Peyer's patch (tissue), 4 donors: ENCODE measurements at places on chromosomes 7 and 10. TPM values are rescaled to one million over a fixed set of nuclear protein-coding genes. Genes with fewer than 3 reads are reported as not detected.
A peak's percentile ranks its signal among the peaks of the same experiment; 100 is the strongest.

DNA sequence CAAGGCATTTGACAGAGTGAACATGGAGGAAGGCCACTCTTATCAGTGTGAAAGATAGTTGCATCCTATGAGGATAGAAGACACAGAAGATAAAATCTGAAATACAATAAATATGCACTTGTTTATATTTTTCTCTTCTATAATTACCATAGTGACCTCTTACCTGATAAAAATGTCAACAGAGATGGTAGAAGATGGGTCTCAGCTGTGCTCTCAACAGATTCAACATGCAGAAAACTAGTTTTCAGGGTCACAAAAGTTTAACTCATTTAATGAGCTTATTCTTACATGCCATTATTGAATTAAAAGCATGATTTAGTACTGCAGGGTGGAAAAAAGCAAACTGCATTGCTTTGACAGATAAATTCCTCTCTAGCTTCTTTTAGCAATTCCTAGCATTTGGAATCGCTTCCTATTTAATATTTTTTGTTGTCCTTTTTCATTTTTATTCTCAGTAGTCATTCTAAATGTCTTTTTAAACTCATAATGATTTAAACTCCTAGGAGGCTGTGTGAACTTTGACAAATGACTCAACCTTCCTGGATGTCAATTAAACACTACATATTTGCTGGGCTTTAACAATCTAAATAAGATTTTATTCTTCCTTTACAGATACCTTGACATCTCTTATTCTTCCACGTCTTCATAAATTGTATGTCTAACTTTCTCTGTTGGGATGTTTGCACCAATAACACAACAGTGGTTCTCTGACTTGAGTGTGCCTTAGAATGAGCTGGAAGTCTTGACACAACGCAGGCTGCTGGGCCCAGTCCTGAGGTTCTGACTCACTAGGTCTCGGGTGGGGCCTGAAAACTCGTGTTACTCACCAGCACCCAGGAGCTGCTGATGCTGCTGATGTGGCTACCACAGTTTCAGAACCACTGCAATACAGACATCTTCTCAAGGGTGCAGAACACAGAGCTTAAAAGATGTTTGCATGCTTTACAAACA lies 565.5 kb upstream of the IGFBP3 start:
- H3K4me3 ChIP-seq = no peak overlapping the region
- H3K4me1 ChIP-seq = no peaks in the 10 kb centered on the region
- no peaks in the 10 kb centered on the region for H3K36me3 ChIP-seq
- no peaks in the 10 kb centered on the region for H3K27me3 ChIP-seq
- DNase-seq = no peak
- H3K27ac ChIP-seq = no peak overlapping the region

DNA sequence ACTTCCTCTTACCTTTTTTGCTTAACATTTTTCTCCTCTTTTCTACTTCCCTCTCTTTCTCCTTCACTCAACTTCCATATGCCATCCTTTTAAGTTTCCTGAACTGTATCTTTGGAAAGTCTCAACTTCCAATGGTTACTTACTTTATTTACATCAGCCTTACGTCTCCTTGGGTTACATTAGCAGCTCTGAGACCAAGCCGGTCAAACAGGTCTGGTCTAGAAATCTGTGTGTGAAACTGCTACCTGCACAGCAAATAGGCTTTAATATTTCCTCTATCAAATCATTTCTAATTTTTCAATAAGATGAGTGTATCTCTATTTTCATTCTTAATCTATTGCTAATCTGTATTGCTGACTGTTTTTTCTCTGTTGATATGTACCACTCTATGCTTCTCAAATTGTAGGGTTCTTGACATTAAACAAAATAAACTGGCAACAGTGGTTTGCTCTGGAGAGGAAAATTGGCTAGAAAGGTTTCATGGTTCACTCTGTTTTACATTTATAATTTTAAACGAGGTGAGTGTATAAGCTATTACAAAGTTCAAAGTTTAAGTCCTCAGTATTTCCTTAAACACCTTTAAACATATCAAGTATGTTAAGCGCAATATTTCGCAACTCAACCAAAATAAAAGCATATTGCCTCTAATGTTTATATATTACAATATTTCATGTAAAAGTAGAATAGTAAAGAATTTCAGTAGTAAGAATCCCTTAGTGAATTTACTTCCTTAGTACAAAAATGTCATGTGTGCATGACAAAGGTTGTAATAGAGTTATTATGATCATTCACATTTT lies 3.6 kb upstream of the SEMA3C start:
- DNase-seq = no peak
- H3K27ac ChIP-seq = no peak overlapping the region
- H3K4me3 ChIP-seq = no peak overlapping the region
- no peaks in the 10 kb centered on the region for H3K36me3 ChIP-seq

- H3K4me3 ChIP-seq = no peak overlapping the region
- no peak for DNase-seq
- H3K27ac ChIP-seq = no peak overlapping the region
- H3K36me3 ChIP-seq = no peaks in the 10 kb centered on the region
- H3K27me3 ChIP-seq = no peaks in the 10 kb centered on the region
Observed at GRCh38 chr10:12299222-12299965, 50.0 kb upstream of the CAMK1D start.

GRCh38 chr7:155211173-155211572 lies 86.5 kb upstream of the INSIG1 start:
- no peak overlapping the region for H3K27ac ChIP-seq
- peaks cover 6% of the 10 kb centered on the region for H3K4me1 ChIP-seq
- H3K27me3 ChIP-seq = no peaks in the 10 kb centered on the region
- peak; percentile 15 for DNase-seq
- no peak overlapping the region for H3K4me3 ChIP-seq

DNA sequence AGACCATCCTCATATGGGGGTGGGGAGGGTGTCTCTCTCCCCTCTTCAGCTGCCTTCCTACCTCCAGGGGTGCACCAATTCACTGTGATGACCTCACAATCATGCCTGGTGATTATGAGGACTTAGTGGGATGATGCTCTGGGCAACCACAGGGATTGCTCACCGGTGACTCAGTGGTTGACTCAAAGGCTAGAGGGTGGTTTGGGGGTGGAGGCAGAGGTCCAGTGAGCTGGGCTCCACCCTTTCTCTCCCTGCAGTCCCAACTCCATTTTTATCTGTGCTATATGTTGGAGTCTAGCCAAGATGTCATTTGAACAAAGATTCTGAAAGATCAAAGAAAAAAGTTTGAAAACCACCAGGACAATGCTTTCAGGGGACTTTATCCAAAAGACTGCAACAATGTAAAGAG lies 286.9 kb downstream of the KCNMA1 start:
- no peaks in the 10 kb centered on the region for H3K36me3 ChIP-seq
- no peaks in the 10 kb centered on the region for H3K4me1 ChIP-seq
- DNase-seq = no peak
- H3K27ac ChIP-seq = no peak overlapping the region
- H3K27me3 ChIP-seq = no peaks in the 10 kb centered on the region

DNA sequence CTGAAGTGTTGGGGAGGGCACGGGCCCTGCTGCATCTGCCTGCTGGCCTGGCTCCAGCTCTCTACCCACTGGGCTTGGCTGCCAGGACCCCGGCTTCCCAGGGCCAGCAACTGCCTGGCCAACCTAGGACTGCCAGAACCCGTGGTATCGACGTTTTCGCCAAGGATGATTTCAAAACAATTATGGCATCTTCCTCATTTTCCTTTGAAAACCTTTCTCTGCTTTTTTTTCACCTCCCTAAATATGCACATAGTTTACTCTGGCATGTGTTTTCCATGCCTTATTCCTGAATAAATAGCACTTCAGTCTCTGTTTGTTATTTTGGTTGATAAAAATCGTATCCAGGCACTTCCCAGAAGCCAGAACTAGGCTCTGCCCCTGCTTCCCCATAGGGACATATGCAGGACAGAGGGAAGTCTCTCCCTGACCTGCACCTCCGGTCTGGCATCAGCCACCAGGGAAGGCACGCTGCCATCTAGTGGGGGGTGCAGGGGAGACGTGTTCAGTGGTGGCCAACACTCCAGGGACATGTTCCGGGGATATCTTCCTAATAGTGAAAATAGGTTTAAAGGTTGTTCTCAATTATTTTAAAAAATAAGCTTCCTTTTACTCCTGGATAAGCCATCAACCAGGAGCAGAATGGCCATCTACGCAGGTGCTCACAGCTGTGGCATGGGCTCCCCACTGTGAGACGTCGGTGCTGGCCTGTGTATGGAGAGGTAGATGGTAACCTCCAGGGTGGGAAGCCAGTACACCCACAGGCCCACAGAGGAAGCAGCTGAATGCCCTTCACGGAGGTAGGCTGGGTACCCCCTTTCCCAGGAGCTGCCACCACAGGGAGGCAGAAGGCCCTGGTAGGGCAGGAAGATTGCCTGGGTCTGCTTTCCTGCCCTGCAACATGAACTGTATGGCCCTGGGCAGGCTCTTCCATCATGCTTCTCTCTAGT lies 30.7 kb upstream of the ANTXRL start:
- H3K27ac ChIP-seq = no peak overlapping the region
- no peaks in the 10 kb centered on the region for H3K27me3 ChIP-seq
- H3K36me3 ChIP-seq = no peaks in the 10 kb centered on the region
- no peak overlapping the region for H3K4me3 ChIP-seq
- no peaks in the 10 kb centered on the region for H3K4me1 ChIP-seq

- H3K27me3 ChIP-seq = no peaks in the 10 kb centered on the region
- no peak overlapping the region for H3K27ac ChIP-seq
- H3K4me1 ChIP-seq = no peaks in the 10 kb centered on the region
- no peak for DNase-seq
Observed at GRCh38 chr10:68223535-68224165, 8.3 kb downstream of the ATOH7 start.

- no peaks in the 10 kb centered on the region for H3K36me3 ChIP-seq
- H3K27me3 ChIP-seq = no peaks in the 10 kb centered on the region
- no peak for DNase-seq
- no peak overlapping the region for H3K4me3 ChIP-seq
- H3K4me1 ChIP-seq = no peaks in the 10 kb centered on the region
Observed at GRCh38 chr7:118185163-118185860, 1.3 kb downstream of the LSM8 start.

DNA sequence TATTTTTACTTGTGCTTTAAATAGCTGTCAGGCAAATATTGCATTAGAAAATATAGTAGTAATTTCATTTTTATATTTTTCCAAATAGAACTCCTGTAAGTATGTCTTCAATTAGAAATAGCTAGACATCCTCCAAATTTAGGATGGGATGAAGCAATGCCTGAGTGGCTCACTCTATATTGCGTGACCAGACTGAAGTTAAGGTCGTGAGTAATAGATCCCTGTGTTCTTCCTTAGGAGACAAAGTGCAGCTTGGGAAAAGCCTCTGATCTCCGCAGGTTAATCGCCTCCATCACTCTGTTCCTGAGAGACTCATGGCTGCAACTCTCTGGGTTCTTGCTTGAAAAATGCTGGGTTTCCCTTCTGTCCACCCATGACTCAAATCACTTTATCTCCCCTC lies 484.8 kb upstream of the ANKRD30A start:
- no peaks in the 10 kb centered on the region for H3K36me3 ChIP-seq
- no peak overlapping the region for H3K4me3 ChIP-seq
- DNase-seq = no peak

DNA sequence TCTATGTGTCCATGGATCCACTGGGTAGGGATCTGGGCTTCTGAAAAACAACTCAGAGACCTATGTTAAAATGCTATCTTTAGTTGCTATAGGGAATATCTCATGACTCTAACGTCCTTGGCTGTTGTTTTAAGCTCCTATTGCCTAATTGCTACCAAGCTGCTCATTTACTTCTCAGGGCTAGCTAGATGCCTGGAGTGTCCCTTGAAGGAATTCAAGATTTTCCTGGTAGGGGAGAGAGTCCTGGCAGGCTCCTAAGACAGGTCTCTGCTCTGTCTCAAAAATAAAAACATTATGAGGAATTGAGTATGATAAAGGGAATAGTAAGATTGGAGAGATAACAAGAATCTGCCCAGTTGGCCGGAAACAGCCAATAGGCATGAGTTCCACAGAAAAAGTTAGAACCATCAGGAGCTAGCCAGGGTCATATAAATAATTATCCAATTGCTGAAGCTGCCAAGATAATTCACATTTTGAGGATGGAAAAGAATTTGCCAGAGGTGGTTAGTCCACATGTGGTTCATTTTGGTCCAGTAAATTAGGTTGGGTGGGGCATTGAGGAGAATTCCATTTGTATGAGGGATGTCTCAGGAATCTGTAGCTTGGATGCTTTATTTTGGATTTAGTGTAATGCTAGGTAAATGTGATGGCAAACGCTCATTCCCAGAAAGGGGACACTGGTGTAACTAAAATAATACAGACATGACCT lies 362.7 kb upstream of the VSTM2A start:
- H3K27ac ChIP-seq = no peak overlapping the region
- no peaks in the 10 kb centered on the region for H3K4me1 ChIP-seq
- H3K36me3 ChIP-seq = no peaks in the 10 kb centered on the region
- no peaks in the 10 kb centered on the region for H3K27me3 ChIP-seq
- no peak for DNase-seq

- H3K36me3 ChIP-seq = no peaks in the 10 kb centered on the region
- H3K4me3 ChIP-seq = no peak overlapping the region
- no peaks in the 10 kb centered on the region for H3K4me1 ChIP-seq
- H3K27me3 ChIP-seq = no peaks in the 10 kb centered on the region
- DNase-seq = peak; percentile 27
- no peak overlapping the region for H3K27ac ChIP-seq
Observed at GRCh38 chr7:159025161-159025779, 119.4 kb downstream of the VIPR2 start.

GRCh38 chr7:91248996-91249395 lies 15.2 kb upstream of the FZD1 start:
- no peaks in the 10 kb centered on the region for H3K27me3 ChIP-seq
- H3K4me1 ChIP-seq = no peaks in the 10 kb centered on the region
- H3K36me3 ChIP-seq = no peaks in the 10 kb centered on the region
- no peak overlapping the region for H3K27ac ChIP-seq
- H3K4me3 ChIP-seq = no peak overlapping the region
- DNase-seq = no peak

DNA sequence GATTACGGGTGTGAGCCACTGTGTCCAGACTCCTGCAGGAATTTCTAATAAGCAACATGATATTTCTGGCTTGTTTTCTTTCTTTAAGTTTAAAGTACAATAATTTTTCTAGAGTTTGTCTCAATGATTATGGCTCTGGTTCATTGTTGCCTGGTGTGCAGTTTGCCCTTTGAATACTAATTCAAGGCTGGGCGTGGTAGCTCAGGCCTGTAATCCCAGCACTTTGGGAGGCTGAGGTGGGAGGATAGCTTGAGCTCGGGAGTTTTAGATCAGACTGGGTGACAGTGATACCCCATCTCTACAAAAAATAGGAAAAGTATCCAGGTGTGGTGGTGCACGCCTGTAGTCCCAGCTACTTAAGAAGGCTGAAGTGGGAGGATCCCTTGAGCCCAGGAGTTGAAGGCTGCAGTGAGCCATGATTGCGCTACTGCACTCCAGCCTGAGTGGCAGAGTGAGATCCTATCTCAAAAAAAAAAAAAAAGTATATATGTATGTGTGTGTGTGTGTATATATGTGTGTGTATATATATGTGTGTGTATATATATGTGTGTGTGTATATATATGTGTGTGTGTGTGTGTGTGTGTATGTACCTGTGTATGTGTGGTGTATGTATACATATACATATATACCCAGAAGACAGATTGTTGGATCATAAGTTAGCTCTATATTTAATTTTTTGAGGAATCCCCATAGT lies 8.2 kb downstream of the ADIRF start:
- H3K27ac ChIP-seq = no peak overlapping the region
- H3K36me3 ChIP-seq = no peaks in the 10 kb centered on the region
- DNase-seq = no peak
- no peaks in the 10 kb centered on the region for H3K27me3 ChIP-seq
- H3K4me3 ChIP-seq = no peak overlapping the region

Gene EEPD1
- total RNA-seq = 46.3 TPM

Gene PPP1R17
- total RNA-seq = not detected

Gene SLC26A3
- total RNA-seq = 339 TPM

Gene TMEM213
- not detected for total RNA-seq

Gene LOXL4
- 1.7 TPM for total RNA-seq

Gene GIMAP1
- 1.8 TPM for total RNA-seq
